Astrocyte (in vitro differentiated cells and primary cell): ENCODE measurements at places on chromosomes 12 and 14. TPM values are rescaled to one million over a fixed set of nuclear protein-coding genes. Genes with fewer than 3 reads are reported as not detected.
A peak's percentile ranks its signal among the peaks of the same experiment; 100 is the strongest.

The ABCC9 gene
- total RNA-seq: 0.36 and 0.41 TPM in 2 replicates

The TMEM253 gene
- 1.4 and 2.2 TPM in 2 replicates for total RNA-seq

The KLHDC1 gene
- total RNA-seq: 0.94 and 1.2 TPM in 2 replicates

DNA sequence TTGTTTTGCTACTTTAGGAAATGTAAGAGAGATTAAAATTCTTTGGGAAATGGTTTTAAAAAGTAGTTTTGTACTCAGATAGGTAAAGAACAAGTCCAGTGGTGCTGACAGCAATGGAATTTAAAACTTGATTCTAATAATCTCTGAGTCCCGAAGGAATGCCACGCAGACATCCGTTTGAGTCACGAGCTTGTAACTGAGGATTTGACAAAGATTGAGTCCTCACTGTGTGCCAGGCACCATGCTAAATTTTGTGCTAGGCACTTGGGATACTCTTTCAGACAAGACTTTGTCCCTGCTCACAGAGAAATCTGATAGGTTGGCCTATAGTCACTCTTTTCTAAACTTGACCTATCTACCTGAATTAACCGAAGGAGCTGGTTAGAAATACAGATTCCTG, 12.7 kb downstream of the FLRT2 start:
- DNase-seq: no peak

The PSMC6 gene
- 70.0 and 74.1 TPM in 2 replicates for total RNA-seq

The PLEKHH1 gene
- 2.3 and 3.3 TPM in 2 replicates for total RNA-seq

- peak; percentile 70 for DNase-seq
Observed at GRCh38 chr14:54567639-54568561, 972 bp downstream of the SAMD4A start.

DNA sequence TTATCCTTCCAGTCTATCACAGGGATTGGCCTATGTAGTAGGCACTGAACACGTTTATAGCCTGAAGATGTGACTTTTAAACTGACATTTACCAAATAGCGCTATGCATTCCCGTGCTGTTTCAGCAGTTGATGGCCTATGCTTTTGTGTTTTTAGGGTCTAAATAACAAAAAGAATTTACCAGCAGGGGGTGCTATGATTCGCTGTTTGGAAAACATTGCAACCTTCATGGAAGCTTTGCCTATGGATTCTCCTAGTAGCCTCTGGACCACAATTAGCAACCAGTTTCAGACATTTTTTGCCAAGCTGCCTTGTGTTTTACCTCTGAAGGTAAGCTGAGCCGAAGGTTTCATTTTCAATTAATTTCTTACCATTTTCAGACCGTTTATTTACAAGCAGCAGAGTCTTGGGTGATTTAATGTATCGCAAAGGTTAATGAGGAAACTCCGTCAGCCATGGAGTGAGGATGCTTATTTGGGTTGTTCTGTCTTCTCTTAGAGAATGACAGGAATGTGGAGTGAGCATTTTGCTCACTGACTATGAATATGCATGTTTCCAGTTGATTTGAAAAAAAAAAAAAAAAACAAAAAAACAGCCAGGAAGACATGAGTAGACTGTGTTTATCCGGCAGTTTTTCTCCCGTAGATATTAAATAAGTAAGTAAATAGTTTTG, 133.1 kb downstream of the PRIMA1 start:
- DNase-seq: peak; percentile 3

- DNase-seq: no peak
Observed at GRCh38 chr12:83172441-83172840, 485.7 kb downstream of the TMTC2 start.

DNA sequence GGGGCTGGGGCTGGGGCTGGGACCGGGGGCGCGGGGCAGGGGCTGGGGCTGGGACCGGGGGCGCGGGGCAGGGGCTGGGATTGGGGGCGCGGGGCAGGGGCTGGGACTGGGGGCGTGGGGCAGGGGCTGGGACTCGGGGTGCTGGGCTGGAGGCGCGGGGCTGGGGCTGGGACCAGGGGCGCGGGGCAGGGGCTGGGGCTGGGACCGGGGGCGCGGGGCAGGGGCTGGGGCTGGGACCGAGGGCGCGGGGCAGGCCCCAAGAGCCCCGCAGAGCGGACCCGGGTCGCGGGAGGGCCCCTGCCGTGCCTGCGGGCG, 452 bp downstream of the P2RX2 start:
- DNase-seq: no peak

The RFX4 gene
- total RNA-seq: 0.07 TPM in 1 of 2 replicates, not detected in the other

GRCh38 chr14:52802597-52802996, 11.2 kb upstream of the GNPNAT1 start:
- peak; percentile 77 for DNase-seq

The CDKL1 gene
- total RNA-seq: 5.4 and 5.9 TPM in 2 replicates

DNA sequence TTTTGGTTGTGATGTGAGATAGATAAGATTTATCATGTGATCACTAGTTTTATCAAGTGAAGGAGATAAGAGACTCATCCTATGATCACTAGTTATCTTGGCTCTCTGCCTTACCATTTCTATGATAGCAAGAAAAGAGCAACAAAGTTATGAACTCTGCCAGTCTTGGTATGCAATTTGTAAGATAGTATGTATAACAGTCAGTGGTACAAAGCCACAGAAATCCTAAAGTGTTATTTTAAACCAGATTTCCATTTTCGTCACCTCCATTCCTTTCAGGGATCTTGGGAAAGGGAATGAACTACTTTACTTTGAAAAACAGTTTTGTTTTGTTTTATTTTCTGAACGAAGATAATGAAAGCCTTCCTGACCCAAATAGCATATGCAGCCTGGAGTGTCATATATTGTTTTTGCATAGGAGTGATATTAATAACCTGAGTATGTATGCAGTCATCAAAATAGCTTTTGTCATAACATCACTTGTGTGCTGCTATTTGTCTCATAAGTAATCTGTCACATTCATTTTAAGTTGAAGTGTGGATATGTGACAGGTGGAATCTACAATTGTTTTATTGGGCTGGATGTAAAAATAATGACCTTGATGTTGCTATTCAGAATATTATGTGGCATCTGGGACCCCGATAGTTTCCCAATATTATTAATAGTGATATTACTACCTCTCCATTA, 35.0 kb downstream of the FLRT2 start:
- peak; percentile 29 for DNase-seq

- no peak for DNase-seq
Observed at GRCh38 chr12:29944269-29945000, 160.7 kb upstream of the TMTC1 start.
